Naive thymus-derived CD8-positive, alpha-beta T cell (primary cell): ENCODE measurements at places on chromosomes 6 and 20. TPM values are rescaled to one million over a fixed set of nuclear protein-coding genes. Genes with fewer than 3 reads are reported as not detected.

DNA sequence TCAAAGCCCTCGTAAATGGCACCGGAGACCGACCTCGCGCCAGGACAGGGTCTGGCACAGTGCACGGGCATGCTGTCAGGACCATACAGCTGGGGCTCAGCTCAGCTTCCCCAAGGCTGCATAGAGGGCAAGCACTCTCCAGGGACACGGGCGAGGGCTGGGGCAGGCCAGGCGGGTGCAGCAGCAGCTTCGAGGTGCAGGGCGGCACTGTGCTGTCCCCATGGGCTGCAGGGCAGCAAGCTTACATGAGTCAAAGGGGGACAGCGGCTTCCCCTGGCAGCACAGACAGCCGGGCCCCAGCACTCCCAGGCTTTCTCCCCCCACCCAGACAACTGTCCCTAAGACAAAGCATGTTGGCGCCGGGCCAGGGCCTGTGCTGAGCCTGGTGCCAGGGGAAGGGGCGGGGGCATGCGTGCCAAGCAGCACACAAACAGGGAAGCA lies 25.7 kb downstream of the PSMG4 start:
- H3K4me3 ChIP-seq = no peak overlapping the region
- peaks cover 15% of the 10 kb centered on the region for H3K4me1 ChIP-seq
- no peak for DNase-seq
- no peak overlapping the region for H3K27ac ChIP-seq

DNA sequence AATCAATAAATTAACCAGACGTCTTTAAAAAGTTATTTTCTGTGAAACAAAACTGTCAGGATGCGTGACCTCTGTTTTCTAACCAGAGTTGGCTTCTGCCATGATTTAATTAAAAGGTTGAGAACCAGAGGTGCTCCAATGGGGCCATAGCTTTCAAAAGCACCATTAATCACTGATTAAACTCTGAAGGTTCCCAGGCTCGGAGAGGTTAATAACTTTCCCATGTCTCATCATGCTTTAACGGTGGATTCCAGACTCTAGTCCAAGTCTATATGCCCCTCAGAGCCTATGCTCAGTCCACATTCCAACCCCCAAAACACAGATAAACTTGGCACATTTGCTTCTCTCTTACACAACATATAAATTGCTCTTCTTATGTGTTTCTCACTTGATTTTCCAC lies 95.5 kb downstream of the SNAP91 start:
- H3K27ac ChIP-seq = no peak overlapping the region
- no peak for DNase-seq
- H3K4me3 ChIP-seq = no peak overlapping the region
- H3K4me1 ChIP-seq = no peaks in the 10 kb centered on the region

DNA sequence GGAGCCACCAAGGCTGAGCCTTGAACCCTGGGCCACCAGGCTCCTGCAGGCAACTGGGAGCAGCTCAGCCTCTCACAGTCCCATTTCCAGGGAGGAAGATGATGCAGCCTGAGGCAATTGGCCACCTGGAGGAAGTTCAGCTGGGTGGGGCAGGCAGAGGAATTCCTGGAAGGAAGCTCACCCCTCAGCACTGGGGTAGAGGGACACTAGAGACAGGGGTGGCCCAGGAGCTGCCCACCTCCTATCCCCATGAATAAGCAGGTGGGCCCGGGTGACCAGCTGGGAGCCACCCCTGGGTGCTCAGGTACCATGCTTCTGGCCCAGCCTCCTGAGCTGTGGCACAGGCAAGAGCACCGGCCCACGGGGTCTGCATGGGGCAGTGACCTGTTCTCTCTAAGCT lies 3.6 kb upstream of the HSPA12B start:
- peaks cover 39% of the 10 kb centered on the region for H3K27me3 ChIP-seq
- no peak for DNase-seq
- no peaks in the 10 kb centered on the region for H3K36me3 ChIP-seq

DNA sequence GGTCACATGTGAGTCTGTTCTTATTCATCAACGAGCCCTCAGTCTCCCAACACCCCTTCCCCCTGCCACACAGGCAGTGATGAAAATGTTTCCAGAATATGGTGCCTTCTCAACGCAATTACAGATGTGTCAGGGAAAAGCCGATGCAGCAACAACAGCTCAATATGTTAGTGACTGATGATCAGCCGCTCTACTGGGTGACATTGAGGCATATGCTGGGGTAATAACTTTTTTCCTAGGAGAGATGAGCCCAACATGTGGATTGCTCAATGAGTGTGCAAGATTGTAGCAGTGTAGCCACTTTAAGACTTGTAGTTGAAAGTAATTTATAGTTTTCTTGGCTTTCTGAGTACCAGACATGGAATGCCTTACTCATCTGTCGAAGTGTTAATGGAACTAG lies 49.4 kb downstream of the DTD1 start:
- no peak overlapping the region for H3K27ac ChIP-seq
- H3K36me3 ChIP-seq = peaks cover 8% of the 10 kb centered on the region
- no peak for DNase-seq
- H3K27me3 ChIP-seq = no peaks in the 10 kb centered on the region
- no peaks in the 10 kb centered on the region for H3K4me1 ChIP-seq

GRCh38 chr6:97029552-97029951 lies 105.0 kb downstream of the KLHL32 start:
- H3K27ac ChIP-seq = no peak overlapping the region
- H3K4me1 ChIP-seq = no peaks in the 10 kb centered on the region
- H3K4me3 ChIP-seq = no peak overlapping the region
- H3K27me3 ChIP-seq = no peaks in the 10 kb centered on the region
- H3K36me3 ChIP-seq = no peaks in the 10 kb centered on the region

DNA sequence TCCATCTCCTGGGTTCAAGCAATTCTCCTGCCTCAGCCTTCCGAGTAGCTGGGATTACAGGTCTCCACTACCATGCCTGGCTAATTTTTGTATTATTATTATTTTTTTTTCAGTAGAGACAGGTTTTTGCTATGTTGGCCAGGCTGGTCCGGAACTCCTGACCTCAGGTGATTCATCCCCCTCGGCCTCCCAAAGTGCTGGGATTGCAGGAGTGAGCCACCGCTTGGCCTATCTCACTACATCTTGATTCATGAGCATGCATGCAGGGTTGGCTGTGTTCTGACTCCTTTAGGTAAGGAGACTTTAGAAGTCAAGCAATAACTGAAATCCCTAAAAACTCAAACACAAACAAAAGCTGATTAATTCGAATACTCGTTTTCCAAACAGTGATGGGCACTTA lies 80.9 kb downstream of the GJA1 start:
- no peaks in the 10 kb centered on the region for H3K4me1 ChIP-seq
- H3K4me3 ChIP-seq = no peak overlapping the region
- H3K36me3 ChIP-seq = no peaks in the 10 kb centered on the region
- no peak for DNase-seq
- no peak overlapping the region for H3K27ac ChIP-seq
- peaks cover 1% of the 10 kb centered on the region for H3K27me3 ChIP-seq

- H3K27me3 ChIP-seq = no peaks in the 10 kb centered on the region
- H3K4me1 ChIP-seq = peaks cover 62% of the 10 kb centered on the region
Observed at GRCh38 chr6:33413241-33414120, 2.7 kb downstream of the PHF1 start.

DNA sequence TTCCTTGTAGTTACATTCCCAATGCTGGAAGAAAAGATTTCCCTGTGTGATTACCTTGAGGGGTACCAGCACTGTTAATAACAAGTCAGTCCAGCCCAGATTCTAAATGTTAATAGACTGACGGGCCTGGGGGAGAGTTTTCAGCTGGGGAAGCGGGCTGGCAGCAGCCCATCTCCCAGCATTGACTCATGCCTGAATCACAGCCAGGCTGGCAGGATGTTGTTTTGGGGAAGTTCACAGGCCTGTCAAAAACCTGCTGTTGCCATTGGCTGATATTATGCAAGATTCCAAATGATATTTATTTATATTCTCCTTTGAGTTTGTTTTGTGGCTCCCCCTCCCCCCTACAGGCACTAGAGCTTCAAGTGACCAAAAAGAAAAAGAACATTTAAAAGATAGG lies 213.9 kb upstream of the CNR1 start:
- H3K4me1 ChIP-seq = no peaks in the 10 kb centered on the region
- no peak overlapping the region for H3K27ac ChIP-seq
- H3K36me3 ChIP-seq = no peaks in the 10 kb centered on the region
- H3K4me3 ChIP-seq = no peak overlapping the region
- DNase-seq = no peak

- H3K27me3 ChIP-seq = no peaks in the 10 kb centered on the region
- H3K4me1 ChIP-seq = peaks cover 2% of the 10 kb centered on the region
- no peak for DNase-seq
- H3K36me3 ChIP-seq = no peaks in the 10 kb centered on the region
- H3K4me3 ChIP-seq = no peak overlapping the region
- no peak overlapping the region for H3K27ac ChIP-seq
Observed at GRCh38 chr6:36364669-36365479, 22.6 kb downstream of the ETV7 start.

GRCh38 chr6:166670894-166671293 lies 43.8 kb upstream of the RPS6KA2 start:
- H3K27ac ChIP-seq = no peak overlapping the region
- no peaks in the 10 kb centered on the region for H3K36me3 ChIP-seq
- peaks cover 6% of the 10 kb centered on the region for H3K4me1 ChIP-seq
- no peak overlapping the region for H3K4me3 ChIP-seq

DNA sequence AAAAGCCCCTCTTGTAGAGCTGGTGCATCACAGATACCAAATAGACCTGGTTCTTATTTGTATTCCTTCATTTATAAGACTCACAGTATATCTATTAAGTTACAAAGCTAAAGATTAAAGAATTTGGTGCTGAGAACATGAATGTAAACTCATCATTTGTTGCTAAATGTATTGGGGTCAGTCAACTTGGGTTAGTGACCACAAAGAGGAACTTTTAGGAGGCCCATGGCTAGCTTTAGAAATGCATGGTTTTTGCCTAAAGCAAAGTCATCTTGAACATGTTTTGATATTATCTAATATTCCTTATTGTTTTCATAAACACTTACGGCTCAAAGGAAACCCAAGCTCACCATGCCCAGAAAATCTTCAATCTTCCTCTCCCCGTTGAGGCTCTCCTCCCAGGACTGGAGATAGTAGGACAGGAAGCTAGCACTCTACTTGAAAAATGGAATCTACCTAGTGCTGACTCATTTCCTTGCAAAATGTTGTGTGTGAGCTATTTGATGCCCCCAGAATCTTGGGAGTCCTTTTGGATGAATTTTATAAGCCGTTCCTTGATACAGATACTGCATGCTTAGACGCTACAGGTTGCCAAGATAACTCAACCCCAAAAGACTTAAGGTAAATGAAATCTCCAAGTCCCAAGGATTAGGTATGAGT lies 121.4 kb downstream of the BMP2 start:
- no peaks in the 10 kb centered on the region for H3K36me3 ChIP-seq
- peaks cover 4% of the 10 kb centered on the region for H3K27me3 ChIP-seq
- H3K27ac ChIP-seq = no peak overlapping the region
- no peaks in the 10 kb centered on the region for H3K4me1 ChIP-seq
- H3K4me3 ChIP-seq = no peak overlapping the region

- no peak for DNase-seq
- H3K4me3 ChIP-seq = peak overlapping the region; percentile 7
- peaks cover 16% of the 10 kb centered on the region for H3K4me1 ChIP-seq
- no peaks in the 10 kb centered on the region for H3K27me3 ChIP-seq
- H3K27ac ChIP-seq = peak overlapping the region; percentile 31
- peaks cover 5% of the 10 kb centered on the region for H3K36me3 ChIP-seq
Observed at GRCh38 chr6:45428727-45429126, 51.0 kb upstream of the SUPT3H start.

- no peak overlapping the region for H3K27ac ChIP-seq
- DNase-seq = no peak
- H3K27me3 ChIP-seq = peaks cover 1% of the 10 kb centered on the region
- no peak overlapping the region for H3K4me3 ChIP-seq
Observed at GRCh38 chr6:55034752-55035151, 139.6 kb upstream of the HCRTR2 start.

GRCh38 chr20:19823971-19824370 lies 65.9 kb downstream of the RIN2 start:
- peaks cover 3% of the 10 kb centered on the region for H3K4me1 ChIP-seq
- no peaks in the 10 kb centered on the region for H3K36me3 ChIP-seq
- no peak for DNase-seq
- H3K4me3 ChIP-seq = no peak overlapping the region

DNA sequence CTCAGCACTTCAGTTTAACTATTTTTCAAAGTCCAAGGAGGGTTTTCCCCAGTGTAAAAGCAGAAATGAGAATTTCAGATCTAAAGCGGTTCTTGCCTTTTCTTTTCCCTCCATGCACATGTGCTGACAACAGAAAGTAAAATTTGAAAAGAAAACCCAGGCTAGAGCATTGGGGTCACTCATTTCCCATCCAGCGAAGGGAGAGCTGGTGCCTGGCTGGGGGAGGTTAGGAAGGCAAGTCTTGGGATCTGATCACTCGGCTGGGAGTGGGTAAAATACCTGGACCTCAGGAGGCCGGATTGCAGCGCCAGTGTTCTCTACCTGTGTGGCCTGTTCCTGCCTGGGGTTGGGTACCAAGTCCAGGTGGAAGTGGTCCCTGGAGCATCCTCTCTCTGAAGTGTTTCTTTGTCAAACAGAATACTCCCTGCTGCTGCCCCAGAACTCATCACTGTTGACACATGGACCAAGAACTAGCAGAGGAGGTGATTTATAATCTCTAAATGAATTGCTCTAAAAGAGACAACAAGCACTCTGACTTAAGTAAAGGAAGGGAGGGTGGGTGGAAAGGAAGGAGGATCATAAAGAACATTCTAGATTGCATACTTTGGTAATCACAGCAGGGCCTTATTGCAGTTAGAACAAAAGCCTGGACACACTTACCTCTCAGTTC lies 136.0 kb downstream of the MTHFD1L start:
- peaks cover 13% of the 10 kb centered on the region for H3K4me1 ChIP-seq
- DNase-seq = no peak
- no peak overlapping the region for H3K4me3 ChIP-seq
- H3K27me3 ChIP-seq = no peaks in the 10 kb centered on the region

DNA sequence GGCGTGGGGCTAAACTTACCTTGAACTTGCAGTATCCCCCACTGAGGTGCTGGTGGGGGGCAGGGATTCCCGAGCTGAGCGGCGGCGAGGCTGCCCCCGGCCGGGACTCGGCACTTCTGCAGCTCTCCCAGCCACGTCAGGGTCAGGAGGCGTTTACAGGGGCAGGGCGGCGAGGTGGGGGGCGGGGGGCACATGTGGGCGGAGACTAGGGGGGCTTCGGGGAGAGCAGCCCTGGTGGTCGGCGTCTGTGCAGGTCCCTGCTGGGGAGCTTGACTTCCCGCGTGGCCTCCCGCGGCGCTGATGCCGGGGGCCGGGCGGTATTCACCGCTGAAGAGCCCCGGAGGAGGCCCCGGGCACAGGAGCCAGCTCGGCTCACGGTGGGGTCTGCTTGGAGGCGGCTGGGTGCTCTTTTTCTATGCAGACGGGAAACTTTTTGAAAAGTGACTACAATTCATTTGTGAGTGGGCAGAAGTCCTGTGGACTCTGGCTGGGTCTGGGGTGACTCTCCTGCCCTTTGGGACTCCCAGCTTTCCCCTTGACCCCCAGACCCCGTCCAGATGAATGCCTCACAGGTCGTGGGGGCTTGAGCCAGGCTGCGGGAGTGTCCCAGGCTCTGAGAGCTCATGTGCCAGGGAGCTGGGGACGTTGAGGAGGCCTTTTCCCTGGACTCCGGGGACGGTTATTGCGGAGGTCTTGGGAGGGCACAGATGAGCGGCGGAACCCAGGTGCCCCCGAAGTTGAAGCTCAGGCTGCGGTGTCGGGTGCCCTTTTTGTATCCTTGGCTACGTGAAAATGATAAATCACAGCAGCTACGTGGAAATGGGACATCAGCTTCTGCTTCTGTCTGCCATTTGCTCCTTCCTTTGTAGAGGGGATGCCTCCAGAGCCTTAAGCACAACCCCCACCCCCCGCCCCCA lies 75.9 kb upstream of the GATA5 start:
- no peak overlapping the region for H3K27ac ChIP-seq
- H3K4me1 ChIP-seq = peaks cover 14% of the 10 kb centered on the region
- H3K4me3 ChIP-seq = peak overlapping the region; percentile 58
- H3K36me3 ChIP-seq = peaks cover 2% of the 10 kb centered on the region
- H3K27me3 ChIP-seq = peaks cover 24% of the 10 kb centered on the region

Gene PRL
- polyA plus RNA-seq = 2.0 TPM

Gene HTR1E
- not detected for polyA plus RNA-seq

Gene DDX27
- 28.4 TPM for polyA plus RNA-seq

Gene TRMT6
- 10.3 TPM for polyA plus RNA-seq

Gene DDO
- polyA plus RNA-seq = not detected
